NCI-H187 treated with DMSO at 0.1 percent for 48 hours (cell line): ENCODE measurements at places on chromosomes 6 and 20.

DNA sequence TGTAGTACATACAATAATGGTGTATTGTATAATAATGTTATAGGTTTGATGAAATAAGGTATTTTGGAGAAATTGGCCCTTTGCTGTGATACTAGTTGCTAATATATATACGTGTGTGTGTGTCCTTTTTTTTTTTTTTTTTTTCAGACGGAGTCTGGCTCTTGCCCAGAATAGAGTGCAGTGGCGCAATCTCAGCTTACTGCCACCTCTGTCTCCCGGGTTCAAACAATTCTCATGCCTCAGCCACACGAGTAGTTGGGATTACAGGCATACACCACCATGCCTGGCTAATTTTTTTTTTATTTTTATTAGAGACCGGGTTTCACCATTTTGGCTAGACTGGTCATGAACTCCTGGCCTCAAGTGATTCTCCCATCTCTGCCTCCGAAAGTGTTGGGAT is 23.3 kb downstream of the SENP6 start:
- DNase-seq, result no peak

- no peak for DNase-seq
These were observed 58.8 kb downstream of the BMP6 start for GRCh38 chr6:7784706-7785105.

GRCh38 chr6:35919085-35919826 is 1.6 kb downstream of the SRPK1 start:
- DNase-seq, result no peak

- no peak for DNase-seq
These were observed 27.7 kb downstream of the MAP3K5 start for GRCh38 chr6:136764517-136764993.

DNA sequence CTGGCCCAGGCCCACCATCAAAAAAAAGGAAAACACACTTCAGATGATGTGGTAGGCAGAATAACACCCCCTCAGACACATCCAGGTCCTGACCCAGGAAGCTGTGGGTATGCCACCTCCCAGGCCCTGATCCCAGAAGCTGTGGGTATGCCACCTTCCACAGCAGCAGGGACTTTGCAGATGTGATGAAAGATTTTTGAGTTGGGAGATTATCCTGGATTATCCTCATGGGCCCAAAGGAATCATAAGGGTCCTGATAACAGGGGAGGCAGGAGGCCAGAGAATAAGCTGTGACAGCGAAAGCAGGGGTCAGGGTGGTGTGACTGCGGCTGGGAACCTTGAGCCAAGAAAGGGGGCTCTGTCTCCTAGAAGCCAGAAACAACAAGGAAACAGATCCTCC is 55.0 kb downstream of the BMP7 start:
- DNase-seq, result no peak

- DNase-seq, result no peak
These were observed 306.9 kb upstream of the SGK1 start for GRCh38 chr6:134624781-134625180.

GRCh38 chr6:168876956-168877355 is 376.7 kb downstream of the THBS2 start:
- DNase-seq, result no peak

GRCh38 chr20:36396847-36397630 is 90.9 kb downstream of the DLGAP4 start:
- DNase-seq, result no peak

GRCh38 chr20:48562586-48563116 is 265.1 kb downstream of the PREX1 start:
- DNase-seq, result no peak

DNA sequence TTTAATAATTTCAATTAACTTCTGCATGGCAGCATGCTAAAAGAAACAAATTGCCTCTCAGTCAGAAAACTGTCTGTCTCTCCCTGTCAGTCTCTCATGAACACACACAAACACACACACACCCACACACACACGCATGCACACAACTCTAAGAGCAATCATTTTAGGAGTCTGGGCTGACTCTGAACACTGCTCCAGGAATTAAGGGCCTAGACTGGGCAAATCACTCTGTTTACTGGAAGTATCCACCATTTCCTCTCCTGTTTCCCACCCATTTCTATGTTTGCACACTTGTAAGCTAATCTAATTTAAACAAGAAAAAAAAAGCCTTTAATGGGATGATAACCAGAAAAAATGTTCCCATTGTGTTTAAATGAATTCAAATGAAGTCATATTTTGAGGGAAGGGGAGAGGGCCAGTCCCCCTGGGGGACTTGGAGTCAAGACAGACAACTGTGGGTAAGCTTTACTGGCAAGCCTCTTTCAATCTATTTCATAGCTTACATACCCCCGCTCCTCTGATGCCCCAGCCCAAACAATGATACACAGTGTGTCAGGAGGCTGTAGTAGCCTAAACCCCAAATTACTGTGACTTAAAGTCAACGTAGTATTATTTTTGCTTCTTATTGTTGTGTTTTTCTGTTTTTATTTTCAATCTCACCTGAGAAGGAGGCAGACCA is 447.8 kb upstream of the FLRT3 start:
- no peak for DNase-seq

- DNase-seq, result no peak
These were observed 64.2 kb upstream of the FLRT3 start for GRCh38 chr20:14401479-14402138.

DNA sequence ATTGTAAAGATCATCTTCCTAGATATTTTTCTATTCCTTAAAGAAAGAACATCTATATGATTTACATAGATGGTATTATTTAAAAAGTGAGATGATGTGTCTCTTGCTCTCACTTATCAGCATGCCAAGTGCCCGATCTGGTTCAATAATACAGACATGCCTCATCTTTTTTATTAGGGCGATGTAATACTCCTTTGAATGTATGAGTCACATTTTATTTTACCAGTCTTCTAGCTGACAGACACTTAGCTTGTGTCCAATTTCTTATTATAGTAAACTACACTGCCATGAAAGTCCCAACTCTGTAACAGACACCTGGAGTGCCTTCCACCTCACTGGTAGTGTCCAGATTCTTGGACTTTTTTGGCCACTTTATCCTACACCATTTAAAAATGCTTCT is 586.6 kb upstream of the BTBD3 start:
- DNase-seq, result no peak

DNA sequence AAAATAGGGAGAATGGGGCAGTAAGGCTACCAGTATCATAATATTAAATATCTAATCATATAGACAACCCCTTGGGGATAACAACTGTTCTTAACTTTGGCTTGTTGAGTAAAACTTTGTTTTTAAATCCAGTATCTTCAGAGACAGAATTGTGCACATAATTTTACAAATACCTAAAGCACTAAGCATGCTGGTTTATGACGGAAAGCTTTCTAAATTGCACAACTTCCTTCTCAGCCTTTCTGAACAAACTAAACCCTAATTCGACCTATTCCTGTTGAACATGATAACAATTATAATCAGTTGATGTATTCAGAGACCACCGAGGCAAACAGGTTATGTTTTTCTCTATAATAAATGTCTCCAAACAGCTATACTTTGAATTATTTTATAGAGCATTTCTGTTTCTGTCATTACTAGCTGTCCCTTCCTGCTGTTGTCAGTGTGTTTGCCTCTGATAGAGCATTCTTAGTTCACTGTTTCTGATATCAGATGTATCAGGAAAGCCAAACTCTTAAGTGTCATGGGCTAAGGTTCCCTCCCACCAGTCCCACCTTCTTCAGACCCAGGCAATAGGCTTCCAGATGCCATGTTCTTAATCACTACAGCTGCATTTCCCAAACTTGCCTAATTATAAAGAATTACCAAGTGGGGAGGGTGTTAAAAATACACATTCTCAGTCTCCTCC is 8.7 kb downstream of the ZHX3 start:
- DNase-seq, result no peak

DNA sequence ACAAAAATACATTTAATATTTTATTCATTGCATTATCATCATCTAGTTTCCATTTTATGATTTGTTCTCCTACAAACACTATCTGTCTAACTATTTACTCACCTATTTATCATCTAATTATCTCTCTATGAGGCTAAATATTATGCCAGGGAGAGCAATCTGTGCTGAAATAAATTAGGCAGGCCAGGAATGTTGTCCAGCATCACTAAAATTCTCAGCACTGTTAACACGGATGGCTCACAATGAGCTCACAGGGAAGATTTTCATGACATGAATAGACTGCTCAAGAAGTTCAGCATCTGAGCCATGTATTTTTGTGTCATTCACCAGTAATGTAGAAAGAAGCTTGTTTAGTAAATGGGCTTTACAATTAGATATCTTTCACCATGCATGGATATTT is 1277.2 kb downstream of the GRIK2 start:
- DNase-seq, result no peak

DNA sequence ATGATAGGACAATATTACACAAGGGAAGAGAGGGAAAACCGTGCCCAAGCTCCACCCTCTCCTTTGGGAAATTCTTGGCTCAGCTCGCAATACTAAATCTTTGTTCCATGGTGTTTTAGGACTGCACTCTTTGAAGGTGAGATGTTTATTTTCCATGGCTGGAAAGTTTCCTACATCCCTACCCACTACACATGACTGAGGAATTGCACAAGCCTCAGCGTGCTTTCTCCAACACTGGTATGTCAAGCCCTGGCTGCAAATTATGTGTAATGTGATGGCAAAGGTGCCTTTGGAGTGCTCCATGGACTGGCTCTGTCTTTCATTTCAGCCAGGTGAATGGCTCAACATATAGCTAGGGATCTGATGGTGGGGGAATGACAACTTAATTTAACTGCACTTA is 134.3 kb downstream of the ISM1 start:
- DNase-seq, result no peak

DNA sequence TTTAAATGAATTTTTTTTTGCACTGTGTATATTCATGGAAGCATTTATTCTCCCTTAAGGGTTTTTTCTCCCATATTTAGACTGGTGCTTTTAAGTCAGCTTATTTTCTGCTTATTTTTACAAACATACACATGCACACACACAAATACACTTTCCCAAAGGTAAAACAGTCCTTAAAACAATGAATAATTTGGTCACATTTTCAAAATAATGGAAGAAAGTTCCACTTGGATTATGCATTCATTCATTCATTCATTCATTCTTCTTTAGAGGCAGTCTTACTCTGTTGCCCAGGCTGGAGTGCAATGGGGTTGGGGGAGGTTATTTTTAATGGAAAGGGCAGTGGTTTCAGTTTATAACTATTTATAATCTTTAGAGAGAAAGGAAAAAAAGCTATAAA is 69.8 kb downstream of the STXBP5 start:
- DNase-seq, result no peak

- DNase-seq, result no peak
These were observed 105.2 kb downstream of the OR2B2 start for GRCh38 chr6:27806981-27807440.

GRCh38 chr6:48073976-48074767 is 36.8 kb downstream of the PTCHD4 start:
- DNase-seq, result no peak

GRCh38 chr6:158684745-158685324 is 35.0 kb downstream of the SYTL3 start:
- no peak for DNase-seq
